Activated CD4-positive, alpha-beta T cell treated with anti-CD3 and anti-CD28 coated beads, Interleukin-2, Interleukin-6, amounts not matched to agents 100 ng/mL and 50 ng/mL, durations not matched to agents 16 hours and 8 hours (primary cell): ENCODE measurements at places on chromosomes 13 and 19.

DNA sequence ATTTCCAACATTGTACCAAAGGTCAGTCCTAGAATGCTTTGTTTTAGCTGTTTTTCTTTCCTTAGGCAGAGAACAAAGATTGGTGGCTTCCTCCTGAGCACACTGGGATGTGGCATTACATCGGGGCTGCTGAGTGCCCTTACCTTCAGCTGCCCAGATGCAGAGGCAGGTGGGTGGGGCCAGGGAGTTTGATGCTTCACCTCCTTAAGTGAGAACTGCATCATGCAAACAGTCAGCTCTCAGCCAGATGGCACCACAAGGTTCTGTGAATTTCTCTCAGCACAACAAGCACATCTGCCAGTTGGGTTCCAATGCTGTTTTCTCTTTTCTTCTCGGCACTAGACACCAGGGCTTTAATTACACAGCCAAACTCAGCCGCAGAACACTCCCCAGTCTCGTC, 87.4 kb upstream of the UBL3 start:
- DNase-seq = peak; percentile 10

GRCh38 chr13:31629085-31629780, 110.1 kb upstream of the RXFP2 start:
- DNase-seq = no peak

DNA sequence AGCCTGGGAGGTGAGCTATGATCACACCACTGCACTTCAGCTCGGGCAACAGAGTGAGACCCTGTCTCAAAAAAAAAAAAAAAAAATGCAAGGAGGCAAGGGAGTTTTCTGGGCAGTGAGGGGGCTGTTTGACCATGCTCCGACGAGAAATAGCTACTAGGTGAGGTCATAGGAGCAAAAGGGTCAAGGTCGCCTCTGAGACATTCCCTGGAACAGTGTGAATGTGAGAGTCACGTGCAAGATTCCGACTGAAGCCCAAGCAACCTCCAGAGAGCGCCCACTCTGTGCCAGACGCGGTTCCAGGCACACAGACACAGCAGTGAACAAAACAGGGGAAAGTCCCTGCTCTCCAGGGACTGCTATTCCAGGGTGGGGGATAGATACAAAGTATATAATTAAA, 2.5 kb downstream of the ZNRF4 start:
- DNase-seq = no peak

DNA sequence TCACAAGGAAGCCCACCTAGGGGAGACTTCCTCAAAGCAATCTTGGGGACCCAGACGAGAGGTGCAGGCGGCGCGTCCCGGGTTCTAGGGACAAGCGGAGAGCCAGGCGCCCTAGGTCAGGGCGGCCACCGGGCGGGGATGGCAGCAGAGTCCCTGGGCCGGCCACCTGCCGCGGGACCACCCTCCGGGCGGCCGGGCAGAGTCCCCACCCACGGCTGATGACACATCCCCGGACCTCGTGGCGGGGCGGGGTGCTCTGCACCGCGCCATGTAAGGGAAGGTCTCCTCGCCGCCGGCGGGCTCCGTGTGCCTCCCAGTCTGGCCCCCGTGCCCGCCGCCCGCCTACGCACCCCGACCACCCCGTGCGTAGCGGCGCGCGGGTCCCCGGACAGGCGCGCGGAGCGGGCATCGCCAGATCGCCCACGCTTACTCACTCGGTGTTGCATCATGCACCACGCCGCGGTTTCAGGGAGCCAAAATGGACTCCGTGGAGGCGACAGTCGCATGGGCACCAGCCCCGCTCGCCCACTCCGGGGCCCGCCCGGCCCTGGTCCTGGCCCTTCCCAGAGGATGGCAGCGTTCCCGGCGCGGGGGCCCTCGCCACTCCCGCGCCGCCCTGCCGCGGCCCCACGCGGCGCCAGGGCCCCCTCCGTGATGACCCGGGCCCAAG, 643 bp downstream of the SLC7A1 start:
- DNase-seq = peak; percentile 68

- no peak for DNase-seq
Measured at GRCh38 chr13:51834581-51835171, 10.3 kb downstream of the TMEM272 start.

DNA sequence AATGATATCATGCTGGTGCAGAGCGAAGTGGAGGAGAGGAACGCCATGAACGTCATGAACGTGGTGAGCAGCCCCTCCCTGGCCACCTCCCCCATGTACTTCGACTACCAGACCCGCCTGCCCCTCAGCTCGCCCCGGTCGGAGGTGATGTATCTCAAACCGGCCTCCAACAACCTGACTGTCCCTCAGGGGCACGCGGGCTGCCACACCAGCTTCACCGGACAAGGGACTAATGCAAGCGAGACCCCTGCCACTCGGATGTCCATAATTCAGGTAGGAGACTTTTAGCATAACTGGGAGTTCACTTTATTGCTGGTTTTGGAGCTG, 3.3 kb downstream of the PCDH17 start:
- DNase-seq = no peak

- peak; percentile 20 for DNase-seq
Measured at GRCh38 chr19:49432141-49433073, 7.2 kb downstream of the GFY start.

GRCh38 chr19:16588824-16589577, 16.8 kb upstream of the SLC35E1 start:
- DNase-seq = no peak

DNA sequence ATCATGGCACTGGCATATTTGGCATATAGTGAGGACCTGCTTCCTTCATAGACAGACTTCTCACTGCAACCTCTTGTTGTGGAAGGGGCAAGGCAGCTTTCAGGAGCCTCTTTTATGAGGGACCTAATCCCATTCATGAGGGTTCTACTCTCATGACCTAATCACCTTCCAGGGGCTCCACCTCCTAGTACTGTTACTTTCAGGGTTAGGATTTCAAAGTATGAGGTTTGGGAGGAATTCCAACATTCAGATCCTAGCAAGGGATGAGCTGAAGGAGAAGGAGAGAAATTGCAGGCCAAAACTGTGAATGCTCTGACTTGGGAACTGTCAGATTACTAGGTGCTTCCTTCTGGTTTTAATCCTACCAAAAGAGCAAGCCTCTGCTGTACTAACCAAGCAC, 87.8 kb downstream of the LMO7 start:
- no peak for DNase-seq

DNA sequence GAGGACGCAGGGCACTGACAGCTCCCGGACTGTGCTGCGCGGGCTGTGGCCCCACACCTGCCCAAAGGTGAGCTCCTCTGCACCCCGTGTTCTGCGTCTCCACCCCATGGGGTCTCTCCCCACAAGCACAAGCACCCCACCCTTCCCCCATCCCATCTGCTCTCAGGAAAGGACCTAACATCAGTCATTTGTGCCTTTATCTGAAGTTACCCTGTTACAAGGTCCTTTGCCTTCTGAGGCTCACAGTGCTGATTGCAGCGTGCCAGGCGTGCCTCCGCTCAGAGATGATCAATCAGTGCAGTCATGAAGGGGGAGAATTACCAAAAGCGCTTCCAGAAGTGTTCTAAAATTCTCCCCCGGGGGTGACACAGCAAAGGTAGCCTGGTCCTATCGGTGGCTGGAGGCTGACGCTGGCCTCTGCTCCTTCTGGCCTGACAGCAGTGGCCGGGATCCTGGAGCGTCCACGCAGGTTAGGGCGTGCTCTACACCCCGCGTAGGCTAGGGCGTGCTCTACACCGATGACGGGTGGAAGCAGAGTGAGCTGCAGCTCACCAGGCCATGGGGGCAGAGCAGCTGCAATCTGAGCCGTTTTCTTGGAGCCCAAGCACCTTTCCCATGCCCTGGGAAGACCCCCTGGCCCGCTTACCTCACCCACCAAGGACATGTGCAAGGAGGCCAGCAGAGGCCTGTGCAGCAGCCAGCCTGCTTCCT, 84.7 kb upstream of the TM9SF2 start:
- no peak for DNase-seq

GRCh38 chr13:60282186-60282585, 114.8 kb upstream of the TDRD3 start:
- no peak for DNase-seq

GRCh38 chr13:42392716-42393572, 121.0 kb downstream of the AKAP11 start:
- peak; percentile 82 for DNase-seq

GRCh38 chr19:12767150-12767549, 8.2 kb downstream of the HOOK2 start:
- DNase-seq = no peak

DNA sequence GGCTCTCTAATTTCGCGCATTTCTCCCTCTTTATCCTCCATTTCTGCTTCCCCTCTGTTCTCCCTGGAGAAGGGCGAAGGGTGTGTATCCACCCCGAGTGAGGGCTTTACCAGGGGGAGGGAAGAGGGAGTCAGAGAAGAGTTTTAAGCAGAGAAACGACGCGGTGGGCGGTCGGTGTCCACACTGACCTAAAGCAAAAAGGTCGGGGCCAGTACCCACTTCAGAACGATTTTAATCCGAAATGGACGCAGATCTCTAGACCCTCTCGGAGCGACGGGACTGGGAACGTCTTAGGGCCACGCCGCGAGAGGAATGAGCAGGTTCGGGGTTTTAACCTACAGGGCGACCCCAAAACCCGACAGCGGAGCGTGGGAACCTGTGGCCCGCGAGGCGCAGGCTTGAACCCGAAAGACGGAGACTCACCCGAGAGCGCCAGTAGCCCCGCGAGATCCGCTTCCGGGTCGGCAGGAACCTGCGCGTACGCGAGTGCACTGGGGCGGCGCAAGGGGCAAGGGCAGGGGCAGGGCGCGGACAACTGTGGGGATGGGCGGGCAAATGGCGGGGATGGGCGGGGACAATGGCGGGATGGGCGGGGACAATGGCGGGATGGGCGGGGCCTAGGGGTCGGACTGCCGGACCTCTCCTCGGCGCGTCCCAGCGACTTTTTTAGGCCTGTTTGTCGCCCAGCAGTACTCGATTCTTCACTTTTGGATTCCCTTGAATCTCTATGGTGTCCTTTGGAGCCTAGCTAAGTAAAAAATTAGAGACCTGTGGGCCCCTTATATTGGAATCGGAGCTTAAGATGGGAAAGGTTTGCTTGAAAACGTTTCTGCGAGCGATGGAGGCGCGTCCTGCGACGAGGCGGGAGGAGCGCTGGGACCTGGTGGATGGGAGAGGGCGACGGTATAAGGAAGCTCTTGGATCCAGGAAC, at the start of gene ZNF677:
TSS of gene ZNF677 (minus strand) at position 463 of the 931 bp plus-strand sequence. CDS start 3,323 bp downstream, outside the sequence.
- peak; percentile 77 for DNase-seq

- DNase-seq = no peak
Measured at GRCh38 chr19:35739275-35740107, 2.8 kb downstream of the IGFLR1 start.

GRCh38 chr19:16301999-16302694, 22.5 kb upstream of the KLF2 start:
- DNase-seq = no peak

DNA sequence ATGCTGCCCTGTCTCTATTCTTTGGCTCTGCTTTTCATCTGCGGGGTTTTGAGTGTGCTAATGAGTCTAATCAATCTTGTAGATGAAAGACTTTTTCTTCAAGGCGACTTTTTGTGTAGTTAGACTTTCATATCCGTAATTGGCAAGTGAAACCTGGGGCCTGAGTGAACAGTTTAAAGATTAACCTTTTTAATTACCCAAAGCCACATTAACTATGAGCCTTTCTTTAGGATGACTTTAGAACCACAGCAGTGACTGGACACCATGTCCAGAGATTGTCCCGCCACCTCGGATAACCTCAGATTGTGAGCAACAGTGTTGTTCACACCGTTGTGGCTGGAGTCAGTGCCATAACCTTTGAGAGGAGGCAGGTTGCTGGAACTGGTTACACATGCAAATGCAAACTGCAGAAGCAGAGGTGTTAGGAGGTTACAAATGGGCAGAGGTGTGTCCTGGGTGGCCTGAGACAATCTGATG, 58.7 kb downstream of the SIAH3 start:
- no peak for DNase-seq

DNA sequence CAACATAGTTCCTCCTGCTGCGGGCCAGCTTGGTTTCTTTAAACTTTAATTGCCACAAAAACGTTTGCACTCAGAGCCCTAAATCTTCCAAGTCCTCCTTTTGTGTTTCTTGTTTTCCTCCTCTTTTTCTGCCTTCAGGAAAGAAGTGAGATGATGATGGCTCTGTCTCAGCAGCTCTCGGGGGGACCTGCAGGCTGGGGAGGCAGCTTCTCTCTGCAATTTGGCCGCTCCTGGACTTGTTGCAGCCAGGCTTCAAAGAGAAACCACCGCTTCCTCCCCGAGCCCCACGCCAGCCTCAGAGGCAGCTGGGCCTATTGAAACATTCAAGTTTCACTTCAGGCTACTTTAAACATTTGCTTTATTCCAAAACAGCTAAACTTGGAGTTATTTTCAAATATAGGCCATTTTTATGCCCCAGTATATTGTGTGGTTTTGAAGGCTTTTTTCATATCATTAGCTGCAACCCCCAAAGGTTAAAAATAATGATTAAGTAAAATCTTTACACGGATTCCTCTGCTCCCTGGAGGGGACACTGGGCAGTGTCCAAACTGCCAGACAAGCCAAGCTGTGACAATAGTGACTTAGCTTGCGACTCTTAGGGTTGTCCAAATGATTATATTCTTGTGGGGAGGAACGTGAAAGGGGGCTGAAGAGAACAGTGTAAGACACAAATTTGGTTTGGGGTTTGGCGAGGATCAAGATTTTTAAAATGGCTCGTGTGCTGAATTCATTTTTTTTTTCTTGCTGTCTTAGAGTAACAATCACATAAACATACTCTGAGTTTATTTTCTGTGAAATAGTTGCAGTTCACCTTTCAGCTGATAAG, 330.8 kb downstream of the DLEU7 start:
- peak; percentile 36 for DNase-seq
